NCI-H524 (cell line): ENCODE measurements at places on chromosomes 3 and 15.

GRCh38 chr3:138331143-138331894, 1.7 kb upstream of the NME9 start:
- no peak for DNase-seq

DNA sequence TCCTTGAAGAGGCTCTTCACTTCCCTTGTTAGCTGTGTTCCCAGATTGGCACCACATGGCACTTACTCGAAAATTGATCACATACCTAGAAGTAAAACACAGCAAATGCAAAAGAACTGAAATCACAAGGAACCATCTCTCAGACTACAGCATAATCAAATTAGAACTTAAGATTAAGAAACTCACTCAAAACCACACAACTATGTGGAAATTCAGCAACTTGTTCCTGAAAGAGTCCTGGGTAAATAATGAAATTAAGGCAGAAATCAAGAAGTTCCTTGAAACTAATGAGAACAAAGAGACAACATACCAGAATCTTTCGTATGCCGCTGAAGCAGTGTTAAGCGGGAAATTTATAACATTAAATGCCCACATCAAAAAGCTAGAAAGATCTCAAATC, 566.3 kb upstream of the TGFBR2 start:
- DNase-seq: no peak

- no peak for DNase-seq
Measured at GRCh38 chr3:5036392-5036766, 57.1 kb downstream of the BHLHE40 start.

GRCh38 chr15:83653639-83654378, at the start of gene ADAMTSL3:
ADAMTSL3 (plus strand) TSS chr15:83654123; CDS start chr15:83655762, 1,639 bp downstream.
- peak; percentile 65 for DNase-seq

GRCh38 chr15:58524247-58524646, 92.5 kb downstream of the LIPC start:
- DNase-seq: no peak

- no peak for DNase-seq
Measured at GRCh38 chr3:148698190-148698810, 597 bp downstream of the AGTR1 start.

DNA sequence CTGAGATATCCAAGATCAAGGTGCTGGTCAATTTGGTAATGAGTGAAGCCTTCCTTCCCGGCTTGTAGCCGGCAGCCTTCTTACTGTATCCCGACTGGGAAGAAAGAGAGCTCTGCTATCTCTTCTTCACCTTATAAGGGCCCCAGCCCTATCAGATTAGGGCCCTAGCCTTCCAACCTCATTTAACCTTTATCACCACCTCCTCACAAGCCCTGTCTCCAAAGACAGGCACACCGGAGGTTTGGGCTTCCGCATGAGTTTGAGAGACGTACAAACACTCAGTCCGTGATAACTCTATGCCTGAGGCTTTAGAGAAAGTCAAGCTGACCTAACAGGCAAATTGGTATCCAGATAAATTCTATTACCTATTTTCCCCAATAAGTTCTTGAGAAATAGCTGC, 243.9 kb downstream of the OPA1 start:
- no peak for DNase-seq

DNA sequence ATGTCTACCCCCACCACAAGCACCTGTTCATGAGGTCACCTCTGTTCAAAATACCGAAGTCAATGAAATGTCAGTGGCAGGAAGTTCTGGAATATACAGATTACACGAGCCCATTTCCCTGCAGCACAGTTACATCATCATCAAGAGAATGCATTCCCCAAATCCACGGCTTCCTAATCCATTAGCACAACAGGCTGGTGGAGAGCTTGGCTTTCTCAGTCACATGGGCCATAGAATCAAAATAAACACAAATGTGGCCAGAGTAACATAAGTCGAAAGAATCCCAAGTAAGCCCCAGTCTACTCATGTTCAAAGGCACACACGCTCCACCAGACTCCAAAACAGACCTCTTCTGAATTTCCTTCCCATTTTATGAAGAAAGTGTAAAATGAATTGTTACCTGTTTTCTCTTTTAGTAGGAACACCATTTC, 419.3 kb downstream of the MAGI1 start:
- no peak for DNase-seq

DNA sequence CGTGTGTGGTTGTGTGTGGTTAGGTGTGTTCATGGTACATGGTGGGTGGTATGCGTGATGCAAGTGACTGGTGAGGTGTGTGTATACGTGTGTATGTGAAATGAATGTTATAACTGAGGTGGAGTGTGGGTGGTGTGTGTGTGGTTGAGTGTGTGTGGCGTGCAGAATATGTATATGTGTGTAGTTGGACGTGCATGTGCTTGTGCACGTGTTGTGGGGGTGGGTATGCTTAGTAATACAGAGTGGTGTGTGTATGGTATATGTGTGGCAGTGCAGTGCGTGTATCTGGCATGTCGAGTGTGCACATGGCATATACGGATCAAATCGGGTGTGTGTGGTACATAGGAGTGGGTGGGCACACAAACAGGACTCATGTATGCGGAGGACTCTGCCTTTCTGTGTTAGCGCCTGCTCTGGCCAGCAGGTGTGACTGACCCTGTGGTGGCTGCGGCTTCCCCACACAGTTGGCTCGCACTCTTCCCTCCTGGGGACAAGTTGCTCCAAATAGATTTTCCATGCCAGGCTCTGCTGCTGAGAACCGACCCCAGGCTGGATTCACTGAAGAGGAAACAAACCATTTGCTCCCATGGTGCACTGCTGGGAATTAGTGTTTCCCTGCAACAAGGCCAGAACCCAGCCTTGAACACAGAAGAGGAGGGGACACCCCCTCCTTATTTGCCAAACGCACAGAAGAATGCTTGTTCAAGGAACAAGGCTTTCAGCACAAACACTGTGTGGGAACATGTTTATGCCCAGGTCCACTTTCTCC, 1.2 kb upstream of the C3orf70 start:
- DNase-seq: no peak

DNA sequence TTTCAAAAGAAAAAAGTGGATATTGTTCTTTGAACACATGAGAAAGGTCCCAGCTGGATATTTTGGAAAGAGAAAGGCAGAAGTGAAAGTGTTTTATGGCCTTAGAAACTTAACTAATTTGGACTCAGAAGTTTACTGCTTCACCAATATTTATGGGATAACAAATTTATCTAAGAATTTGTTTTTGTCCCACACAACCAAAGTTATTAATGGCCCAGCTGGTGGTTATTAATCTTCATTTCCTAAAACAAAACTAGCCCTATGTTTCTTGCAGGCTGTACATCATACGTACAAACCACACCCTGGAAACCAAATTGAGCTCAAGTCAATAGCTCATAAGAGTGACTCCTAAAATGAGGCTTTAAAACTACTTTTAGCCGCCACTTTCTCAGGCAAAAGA, 372.9 kb upstream of the LMCD1 start:
- no peak for DNase-seq

- no peak for DNase-seq
Measured at GRCh38 chr3:17201538-17201937, 316.8 kb downstream of the PLCL2 start.

DNA sequence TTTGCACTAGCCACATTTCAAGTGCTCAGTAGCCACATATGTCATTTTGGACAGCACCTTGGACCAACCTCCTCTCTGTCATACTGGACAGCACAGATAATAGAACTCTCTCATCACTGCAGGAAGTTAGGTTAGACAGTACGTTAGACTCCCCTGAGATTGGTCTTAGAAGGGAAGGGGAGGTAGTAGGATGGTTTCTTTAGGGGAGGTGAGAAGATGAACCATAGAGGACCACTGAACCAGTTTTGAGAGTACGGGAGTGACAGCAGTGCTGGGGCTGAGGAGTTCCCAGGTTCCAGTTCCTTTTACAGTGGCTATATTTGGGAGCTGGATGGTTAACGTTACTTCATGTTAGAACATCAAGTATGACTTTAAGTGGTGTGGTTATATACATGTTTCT, 7.8 kb downstream of the LRCH3 start:
- DNase-seq: no peak

- DNase-seq: no peak
Measured at GRCh38 chr3:137809509-137809908, 45.4 kb downstream of the SOX14 start.

GRCh38 chr3:9673082-9673481, 23.8 kb downstream of the MTMR14 start:
- DNase-seq: no peak

- no peak for DNase-seq
Measured at GRCh38 chr15:34613301-34613700, 29.9 kb upstream of the GOLGA8B start.

GRCh38 chr3:187019542-187020072, 89.3 kb downstream of the ST6GAL1 start:
- no peak for DNase-seq

GRCh38 chr3:105674437-105675065, 194.3 kb downstream of the CBLB start:
- no peak for DNase-seq

DNA sequence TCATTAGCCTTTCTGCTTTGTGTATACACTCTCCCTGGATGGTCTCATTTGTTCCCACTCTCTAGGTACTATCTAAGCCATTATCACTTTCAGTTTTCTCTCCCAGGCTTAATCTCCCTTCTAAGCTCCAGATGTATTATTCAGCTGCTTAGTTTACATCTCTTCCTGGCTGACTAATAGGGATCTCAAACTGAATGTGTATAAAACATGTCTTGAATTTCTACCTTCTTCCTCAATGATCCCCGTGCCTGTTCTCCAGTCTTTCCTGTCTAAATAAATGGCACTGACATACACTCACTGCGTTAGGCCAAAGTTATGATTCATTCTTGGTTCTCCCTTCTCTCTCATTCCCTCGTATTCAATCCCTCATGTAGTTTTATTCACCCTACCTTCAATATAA, 127.3 kb downstream of the NR2F2 start:
- no peak for DNase-seq

DNA sequence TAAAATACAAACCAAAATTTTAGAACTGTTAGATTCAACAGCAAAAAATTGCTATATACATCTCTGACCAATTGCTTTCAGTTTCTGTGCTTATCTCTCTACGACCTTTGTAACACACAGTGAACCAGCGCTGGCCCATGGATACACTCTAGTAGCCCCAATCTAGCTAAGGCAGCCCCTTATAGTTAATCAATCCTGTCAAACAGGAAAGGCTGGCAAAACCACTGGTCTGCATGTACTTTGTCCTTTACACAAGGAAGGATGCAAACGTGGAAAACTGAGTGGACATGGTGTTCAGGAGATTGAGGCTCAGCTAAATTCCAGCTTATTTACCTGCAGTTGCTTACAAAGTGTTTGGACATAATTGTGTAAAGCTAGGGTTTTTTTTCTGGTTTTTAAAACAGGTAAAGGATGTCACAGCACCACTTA, 25.9 kb downstream of the ADGRG7 start:
- DNase-seq: no peak

- no peak for DNase-seq
Measured at GRCh38 chr3:101861212-101861788, 12.0 kb downstream of the NFKBIZ start.

- DNase-seq: peak; percentile 33
Measured at GRCh38 chr15:92877416-92877815, 22.7 kb upstream of the CHD2 start.

GRCh38 chr15:53401503-53401902, 358.0 kb downstream of the WDR72 start:
- DNase-seq: no peak

DNA sequence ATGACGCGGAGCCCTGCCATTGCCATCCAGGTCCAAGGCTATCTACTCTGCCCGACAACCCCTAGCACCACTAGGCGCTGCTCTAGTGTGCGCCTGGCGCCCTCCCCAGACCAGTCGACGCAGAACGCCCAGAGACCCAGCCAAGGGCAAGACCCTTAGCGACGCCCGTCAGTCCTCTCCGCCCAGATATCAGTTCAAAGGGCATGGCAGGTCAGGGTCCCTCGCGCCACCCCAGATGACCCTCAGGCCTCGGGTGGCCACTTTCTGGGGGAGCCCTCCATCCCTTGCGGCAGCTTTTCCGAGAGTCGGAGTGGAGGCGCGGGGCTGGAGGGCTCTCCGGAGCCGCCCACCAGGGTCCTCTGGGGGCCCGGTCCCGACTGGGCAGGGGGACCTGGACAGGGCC, 371 bp upstream of the CLSTN2 start:
- peak; percentile 83 for DNase-seq

GRCh38 chr3:69328103-69328962, 57.6 kb downstream of the FRMD4B start:
- no peak for DNase-seq

GRCh38 chr3:31696009-31696297, 163.2 kb downstream of the STT3B start:
- no peak for DNase-seq

- no peak for DNase-seq
Measured at GRCh38 chr3:175267561-175267960, 408.4 kb downstream of the NAALADL2 start.

- DNase-seq: no peak
Measured at GRCh38 chr15:67107014-67107812, 41.8 kb downstream of the SMAD3 start.

DNA sequence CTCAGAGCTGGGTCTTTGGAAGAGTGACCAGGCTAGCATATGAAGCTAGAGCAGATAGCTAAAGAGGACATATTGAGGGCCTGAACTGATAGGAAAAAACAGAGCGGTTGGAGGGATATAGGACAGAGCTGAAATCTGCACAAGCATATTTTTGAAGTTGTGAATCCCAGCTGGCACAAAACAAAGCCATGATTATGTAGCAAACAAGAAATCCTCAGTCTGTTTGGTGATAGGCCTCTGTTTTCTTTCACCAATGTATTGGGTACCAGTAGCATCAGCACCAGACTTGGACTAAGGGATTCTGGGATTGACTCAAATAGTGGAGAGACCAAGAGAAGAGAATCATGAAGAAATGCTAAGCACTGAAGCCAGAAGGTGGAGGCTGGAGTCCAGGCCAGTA, 151.0 kb downstream of the FAM43A start:
- no peak for DNase-seq

GRCh38 chr15:40984964-40985363, 31.7 kb downstream of the CHAC1 start:
- DNase-seq: no peak

GRCh38 chr15:23420806-23421575, 26.1 kb downstream of the GOLGA6L2 start:
- no peak for DNase-seq

DNA sequence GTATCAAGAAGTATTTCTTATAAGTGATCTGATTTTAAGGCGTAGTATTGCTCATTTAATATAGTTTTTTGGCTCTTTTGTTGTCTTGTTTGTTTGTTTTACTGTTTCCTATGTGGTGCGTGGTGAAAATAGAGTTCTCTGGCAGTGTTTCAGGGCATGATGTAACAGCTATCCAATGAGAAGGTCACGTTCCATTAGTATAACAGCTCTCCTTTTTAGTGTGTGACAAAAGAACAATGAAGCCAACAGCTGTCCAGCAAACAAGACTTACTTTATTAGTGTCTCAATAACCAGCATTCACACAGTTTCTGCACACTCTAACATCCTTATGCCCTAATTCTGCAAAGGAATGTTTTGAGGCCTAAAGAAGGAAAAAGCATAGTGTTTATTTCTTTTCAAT, 127.9 kb downstream of the SLC25A26 start:
- no peak for DNase-seq

DNA sequence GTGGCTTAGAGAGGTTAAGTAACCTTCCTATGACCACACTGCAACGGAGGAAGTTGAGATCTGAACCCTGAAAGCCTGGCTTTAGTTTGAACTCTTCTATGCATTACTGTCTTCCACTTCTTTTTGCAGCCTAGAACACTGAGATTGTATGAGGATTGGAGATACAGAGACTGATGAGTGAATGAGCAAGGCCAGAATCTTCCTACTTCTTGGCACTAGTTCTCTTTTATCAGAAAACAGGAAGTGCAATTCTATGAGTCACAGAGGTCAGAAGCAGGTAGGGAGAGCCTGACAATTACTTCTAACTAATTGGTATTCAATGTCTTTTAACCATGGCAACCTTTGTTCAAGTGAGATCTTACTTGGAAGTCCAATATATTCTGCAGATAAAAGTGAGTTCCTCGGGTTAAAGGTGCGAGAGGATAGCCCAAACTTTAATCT, 219.0 kb downstream of the SHQ1 start:
- DNase-seq: no peak
